Kasumi-1 (cell line): ENCODE measurements at places on chromosomes 1 and 21.

GRCh38 chr21:45709173-45709572 lies 65.6 kb downstream of the PCBP3 start:
- no peak for DNase-seq

DNA sequence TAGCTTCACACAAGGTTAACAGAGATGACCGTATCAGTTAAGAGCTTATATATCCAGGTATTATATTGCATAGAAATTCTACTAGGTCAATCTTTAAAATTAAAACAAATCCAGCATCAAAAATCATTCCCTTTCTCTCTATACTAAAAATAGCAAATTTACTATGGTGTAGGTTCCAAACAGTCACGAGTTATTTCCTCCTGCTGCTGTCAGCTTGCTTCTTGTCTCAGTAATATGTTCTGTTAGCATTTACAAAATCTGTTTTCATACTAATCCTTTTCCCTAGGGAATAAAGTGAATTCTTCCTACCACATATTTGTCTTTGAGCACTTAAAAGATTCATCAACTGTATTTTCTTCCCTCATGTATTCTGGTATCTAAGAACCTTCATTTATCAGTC lies 2.5 kb downstream of the WDR26 start:
- DNase-seq: peak; percentile 25

- no peak for DNase-seq
These were observed 42.0 kb upstream of the PCBP3 start for GRCh38 chr21:45601551-45601950.

GRCh38 chr1:48471691-48472576 lies at the start of gene SPATA6:
Gene SPATA6 (minus strand): TSS chr1:48472204. CDS start chr1:48472008, 196 bp downstream.
- no peak for DNase-seq

- DNase-seq: peak; percentile 60
These were observed 65.5 kb downstream of the UBE2U start for GRCh38 chr1:64268653-64269557.

DNA sequence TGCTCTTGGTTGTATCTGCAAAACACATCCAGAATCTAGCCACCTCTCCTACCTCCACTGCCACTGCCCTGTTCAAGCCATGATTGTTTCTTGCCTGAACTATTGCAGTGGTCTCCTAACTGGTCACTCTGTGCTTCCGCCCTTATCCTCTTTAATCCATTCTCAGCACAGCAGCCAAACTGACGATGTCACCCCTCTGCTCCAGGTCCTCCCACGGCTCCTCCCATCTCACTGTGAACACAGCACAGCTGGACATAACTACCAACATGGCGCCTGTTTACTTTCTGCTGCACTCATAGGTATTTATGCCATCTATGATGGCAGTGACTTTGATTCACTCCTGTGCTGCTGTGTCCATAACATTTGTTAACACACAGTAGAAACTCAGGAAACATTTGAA lies 406.7 kb downstream of the DISC1 start:
- no peak for DNase-seq

DNA sequence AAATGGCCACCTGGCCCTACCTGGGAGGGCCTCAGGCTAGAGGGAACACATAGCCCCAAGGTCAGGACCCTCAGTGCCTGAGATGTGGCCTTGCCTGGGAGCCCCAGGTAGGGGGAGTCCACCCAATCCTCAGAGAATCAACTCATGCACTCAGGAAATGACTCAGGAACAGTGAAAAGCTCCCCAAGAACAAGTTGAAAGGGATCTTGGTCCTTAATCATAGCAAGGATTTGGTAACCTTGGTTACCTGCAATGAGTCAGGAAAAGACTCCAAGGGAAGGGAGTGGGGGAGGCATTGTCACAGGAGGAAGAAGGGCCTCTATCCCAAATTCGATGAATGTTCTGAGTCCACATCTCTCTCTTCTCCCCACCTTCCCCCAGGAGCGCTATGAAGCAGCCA lies 17.0 kb downstream of the MAP7D1 start:
- DNase-seq: no peak

GRCh38 chr1:162554258-162554657 lies 7.3 kb upstream of the UAP1 start:
- no peak for DNase-seq

- no peak for DNase-seq
These were observed 28.1 kb downstream of the PDE9A start for GRCh38 chr21:42681296-42682206.

DNA sequence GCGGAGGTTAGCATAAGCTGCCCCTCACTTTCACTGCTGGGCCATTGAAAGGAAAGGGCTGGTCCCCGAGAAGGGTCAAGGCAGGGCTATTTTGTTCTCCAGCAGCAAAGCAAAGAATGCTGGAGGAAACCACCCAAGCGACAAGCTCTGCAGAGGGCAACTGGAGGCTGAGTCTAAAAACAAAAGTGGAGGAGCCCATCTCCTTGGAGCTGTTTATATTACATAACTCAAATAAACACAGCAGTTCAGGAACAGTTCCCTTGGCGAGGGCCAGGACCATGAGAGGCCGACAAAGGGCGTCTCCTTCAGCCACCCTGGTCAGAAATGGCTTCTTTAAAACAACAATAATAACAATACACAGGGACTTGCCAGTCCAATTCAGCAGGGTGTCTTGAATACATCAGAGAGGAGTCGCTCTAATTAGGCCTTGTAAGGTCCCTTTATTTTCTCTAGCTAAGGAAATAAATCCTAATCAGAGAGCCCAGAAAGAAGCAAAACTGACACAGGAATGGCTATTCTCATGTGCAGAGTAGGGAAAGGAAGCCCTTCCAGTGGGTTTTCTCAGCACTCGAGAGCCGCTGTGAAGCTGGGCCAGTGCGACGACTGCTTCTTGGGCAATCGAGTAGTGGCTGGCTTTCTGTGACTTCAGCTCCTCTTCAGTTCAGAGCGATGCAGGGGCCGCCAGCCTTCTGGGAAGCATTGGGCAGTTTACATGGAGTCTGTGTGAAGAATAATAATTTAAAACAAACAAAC lies 57.0 kb upstream of the TARBP1 start:
- no peak for DNase-seq

DNA sequence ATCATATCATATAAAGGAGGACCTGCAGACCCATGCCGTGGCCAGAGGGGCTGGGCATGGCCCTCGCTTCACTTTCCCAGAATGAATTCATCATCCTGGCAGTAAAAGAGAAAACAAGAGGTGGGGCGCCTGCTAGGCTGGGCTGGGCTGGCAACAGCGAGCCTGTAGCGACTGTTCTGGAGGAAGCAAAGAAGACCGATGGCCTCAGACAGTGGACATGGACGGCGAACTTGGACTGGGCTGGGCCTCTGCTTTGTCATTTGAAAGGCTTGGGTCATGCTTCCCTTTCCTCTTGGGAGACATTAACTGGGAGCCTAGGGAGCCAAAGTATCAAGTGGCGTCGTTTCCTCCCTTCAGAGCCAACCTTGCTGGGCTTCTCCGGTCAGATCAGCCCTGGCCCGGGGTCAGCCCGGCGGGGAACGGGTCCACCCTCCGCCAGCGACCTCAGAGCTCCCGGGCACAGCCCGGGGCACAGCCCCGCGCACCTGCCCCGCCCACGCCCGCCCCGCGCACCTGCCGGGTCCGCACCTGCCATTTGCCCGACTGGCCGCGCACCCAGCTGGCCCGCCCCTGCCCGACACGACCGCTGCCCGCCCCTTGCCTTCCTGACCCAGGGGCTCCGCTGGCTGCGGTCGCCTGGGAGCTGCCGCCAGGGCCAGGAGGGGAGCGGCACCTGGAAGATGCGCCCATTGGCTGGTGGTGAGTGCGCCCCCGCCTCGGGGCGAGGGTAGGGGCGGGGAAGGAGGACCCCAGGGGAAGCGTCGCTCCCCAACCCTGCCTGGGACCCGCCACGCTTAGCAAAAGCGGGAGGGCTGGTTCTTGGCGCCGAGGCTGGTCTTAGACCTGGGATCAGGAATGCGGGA lies at the start of gene FAM3B:
Gene FAM3B (plus strand): TSS at position 602 of the 863 bp plus-strand sequence. CDS start 79 bp downstream, at position 681.
- no peak for DNase-seq

GRCh38 chr1:18932387-18932786 lies 24.1 kb downstream of the IFFO2 start:
- no peak for DNase-seq

DNA sequence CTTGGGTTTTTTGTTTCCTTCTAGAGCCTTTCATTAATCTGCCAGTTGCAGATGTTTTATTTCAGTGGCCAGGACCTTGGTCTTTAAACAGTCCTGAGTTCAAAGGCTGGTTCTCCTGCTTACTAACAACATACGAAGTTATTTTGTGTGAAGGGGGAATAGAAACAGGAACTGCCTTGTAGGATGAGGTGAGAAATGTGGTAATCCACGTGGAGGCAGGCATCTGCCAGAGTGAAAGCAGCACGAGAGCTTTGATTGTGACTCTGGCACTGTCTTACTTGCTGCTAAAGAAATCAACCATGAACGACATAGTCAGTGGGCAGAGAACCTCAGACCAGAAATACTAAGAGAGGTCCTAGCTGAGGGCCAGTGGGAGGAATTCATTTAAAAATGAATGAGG lies 30.4 kb downstream of the TMEM63A start:
- DNase-seq: peak; percentile 11

GRCh38 chr1:203251466-203251865 lies 22.0 kb upstream of the CHIT1 start:
- DNase-seq: no peak

GRCh38 chr1:214106375-214106774 lies 118.6 kb downstream of the PROX1 start:
- DNase-seq: no peak

GRCh38 chr1:154571964-154572288 lies 4.3 kb downstream of the CHRNB2 start:
- DNase-seq: no peak

DNA sequence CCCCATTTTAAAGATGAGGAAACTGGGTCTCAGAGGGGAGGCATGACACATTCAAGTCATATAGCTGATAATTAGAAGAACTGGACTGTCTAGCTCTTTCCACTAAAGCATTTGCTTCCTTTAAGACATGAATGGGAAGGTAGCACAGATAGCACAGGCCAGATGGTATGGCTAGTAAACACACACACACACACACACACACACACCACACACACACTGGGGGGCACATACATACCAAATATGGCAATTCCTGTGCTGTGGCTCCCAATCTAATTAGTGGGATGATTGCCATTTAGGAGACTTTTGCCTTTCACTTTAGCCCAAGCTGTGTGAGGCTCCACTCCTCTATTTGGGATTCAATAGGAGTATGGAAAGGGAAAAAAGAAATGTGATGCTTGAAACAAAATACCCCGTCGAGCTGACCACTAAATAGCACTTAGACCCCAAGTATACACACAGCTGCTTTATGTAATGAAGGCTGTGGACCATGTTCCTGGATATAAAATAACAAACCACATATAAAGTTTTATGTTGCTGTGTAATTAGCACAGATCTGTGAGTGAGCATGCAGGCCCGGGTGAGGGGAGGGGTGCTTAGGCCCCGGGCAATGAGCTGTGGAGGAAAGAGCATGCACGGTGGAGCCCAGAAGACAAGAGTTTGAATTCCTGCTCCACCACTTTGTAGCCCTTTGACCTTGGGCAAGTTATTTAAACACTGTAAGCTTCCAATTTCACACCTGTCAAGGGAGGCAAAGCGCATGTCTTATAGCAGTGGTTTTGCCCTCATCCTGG lies 6.8 kb upstream of the TRABD2B start:
- DNase-seq: no peak

- no peak for DNase-seq
These were observed 9.8 kb downstream of the RGS8 start for GRCh38 chr1:182674346-182675246.

GRCh38 chr1:173549813-173550212 lies 53.1 kb downstream of the SLC9C2 start:
- no peak for DNase-seq

DNA sequence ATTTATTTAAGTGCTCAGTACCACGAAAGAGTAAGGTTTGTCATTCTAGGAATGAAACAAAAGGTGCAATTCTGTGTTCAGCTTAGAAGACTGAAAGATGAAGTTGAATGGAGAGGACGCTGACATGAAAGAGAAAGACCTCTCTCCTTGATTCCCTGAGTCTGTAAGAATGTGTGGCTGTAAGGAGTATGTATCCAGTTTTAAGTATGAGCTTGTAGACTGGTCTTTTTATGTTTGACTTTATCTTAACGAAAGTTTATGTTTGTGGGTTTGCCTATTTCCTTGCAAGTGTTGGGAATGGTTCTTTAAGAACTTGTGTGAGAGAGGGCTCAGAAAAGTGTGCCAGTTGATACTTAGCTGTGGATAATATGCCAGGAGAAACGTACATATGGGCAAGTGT lies 1.4 kb downstream of the CHD1L start:
- peak; percentile 52 for DNase-seq

- peak; percentile 75 for DNase-seq
These were observed 10.4 kb downstream of the BCAN start for GRCh38 chr1:156652131-156652991.

- no peak for DNase-seq
These were observed 125.7 kb upstream of the TMPRSS15 start for GRCh38 chr21:18529254-18529653.

- peak; percentile 24 for DNase-seq
These were observed 111.2 kb downstream of the FASLG start for GRCh38 chr1:172770071-172770470.

DNA sequence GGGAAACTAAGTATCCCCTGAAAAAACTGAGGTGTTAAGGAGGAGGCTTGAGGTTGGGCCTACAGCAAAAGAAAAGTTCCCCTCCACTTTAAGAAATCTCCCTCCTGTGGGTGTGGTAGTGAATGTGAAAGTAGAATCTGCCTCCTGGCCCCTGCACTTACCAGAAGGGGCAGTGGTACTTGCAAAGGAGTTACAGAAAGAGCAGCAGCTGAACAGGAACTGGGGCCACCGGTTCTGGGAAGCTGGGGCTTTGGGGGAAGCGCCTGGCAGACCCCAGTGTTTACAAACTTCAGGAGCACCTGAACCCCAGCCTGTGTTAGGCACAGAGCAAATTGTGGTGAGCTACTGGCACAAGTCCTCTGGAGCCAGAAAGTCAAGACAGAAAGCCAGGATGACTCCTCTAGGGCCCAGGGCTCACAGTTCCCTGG lies 250.2 kb upstream of the FGGY start:
- DNase-seq: peak; percentile 68

- DNase-seq: no peak
These were observed 33.6 kb downstream of the LRRN2 start for GRCh38 chr1:204651843-204652421.

DNA sequence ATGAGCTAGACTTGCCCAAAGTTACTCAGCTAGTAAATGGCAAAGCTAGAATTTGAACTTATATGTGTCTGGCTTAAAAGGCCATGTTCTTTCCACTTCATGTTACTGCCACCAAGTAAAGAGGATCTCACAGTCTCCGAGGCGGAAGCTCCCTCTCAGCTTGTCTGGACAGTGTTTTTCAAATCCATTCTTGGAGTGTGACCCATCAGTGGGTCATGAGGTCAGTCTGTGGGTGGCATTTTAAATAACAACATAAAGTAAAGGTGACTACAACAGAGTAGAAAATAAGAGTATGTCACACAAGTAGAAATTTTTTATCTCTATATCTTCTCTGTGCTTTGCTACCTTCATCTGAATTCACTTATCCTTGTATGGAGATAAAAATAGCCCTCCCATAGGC lies 3.2 kb upstream of the HMGB4 start:
- no peak for DNase-seq

GRCh38 chr1:161037661-161038522 lies 872 bp downstream of the TSTD1 start:
- no peak for DNase-seq
